ENCODE measurements at places on chromosomes 1 and 21.

DNA sequence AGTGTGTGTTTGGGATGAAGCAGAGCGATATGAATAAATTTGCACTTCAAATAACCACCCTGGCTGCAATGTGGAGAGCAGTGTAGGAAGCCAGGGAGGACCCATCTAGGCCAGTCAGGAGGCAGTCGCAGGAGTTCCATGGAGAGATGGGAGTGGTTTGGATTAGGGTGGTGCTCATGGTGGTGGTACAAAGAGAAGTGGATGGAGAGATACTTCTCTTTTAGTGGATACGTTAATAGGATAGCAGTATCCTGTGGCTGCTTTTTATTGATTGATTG, 58.2 kb downstream of the MAN1C1 start:
- DNase-seq, result no peak

DNA sequence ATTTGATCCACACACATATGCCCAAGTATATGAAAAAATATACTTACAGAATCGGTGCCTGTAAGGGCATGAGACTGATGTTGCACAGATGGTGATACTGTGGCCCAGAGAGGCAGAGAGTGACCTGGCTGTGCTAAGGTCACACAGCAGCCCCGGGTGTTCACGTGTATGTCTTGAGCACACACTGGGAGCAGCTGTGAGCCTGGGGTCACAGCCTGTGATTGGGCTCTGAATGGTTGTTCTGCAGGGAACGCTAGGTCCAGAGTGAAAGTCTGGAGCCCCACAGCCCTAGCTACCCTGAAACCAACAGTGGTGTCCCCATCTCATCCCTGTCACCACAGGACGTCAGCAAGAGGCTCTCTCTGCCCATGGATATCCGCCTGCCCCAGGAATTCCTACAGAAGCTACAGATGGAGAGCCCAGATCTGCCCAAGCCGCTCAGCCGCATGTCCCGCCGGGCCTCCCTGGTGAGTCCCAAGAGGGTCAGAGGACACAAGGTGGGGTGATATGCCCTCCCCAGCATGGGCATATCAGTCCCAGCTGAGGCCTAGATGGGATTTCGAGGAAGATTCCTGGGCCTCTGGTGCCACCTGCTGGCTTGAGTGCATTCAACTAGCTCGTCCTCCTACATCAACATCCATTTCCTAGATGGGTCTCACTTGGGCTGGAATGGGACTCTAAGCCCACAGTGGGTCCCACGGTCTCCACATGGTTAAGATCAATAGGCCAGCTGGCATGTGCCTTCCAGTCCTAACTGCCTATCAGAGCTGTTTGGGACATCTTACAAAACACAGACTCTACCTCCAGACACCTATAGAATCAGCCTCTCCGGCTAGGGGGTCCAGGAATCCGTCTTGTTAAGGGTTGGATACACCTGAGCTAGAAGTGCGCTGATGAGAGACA, 19.7 kb downstream of the CDK18 start:
- peak; percentile 98 for DNase-seq

DNA sequence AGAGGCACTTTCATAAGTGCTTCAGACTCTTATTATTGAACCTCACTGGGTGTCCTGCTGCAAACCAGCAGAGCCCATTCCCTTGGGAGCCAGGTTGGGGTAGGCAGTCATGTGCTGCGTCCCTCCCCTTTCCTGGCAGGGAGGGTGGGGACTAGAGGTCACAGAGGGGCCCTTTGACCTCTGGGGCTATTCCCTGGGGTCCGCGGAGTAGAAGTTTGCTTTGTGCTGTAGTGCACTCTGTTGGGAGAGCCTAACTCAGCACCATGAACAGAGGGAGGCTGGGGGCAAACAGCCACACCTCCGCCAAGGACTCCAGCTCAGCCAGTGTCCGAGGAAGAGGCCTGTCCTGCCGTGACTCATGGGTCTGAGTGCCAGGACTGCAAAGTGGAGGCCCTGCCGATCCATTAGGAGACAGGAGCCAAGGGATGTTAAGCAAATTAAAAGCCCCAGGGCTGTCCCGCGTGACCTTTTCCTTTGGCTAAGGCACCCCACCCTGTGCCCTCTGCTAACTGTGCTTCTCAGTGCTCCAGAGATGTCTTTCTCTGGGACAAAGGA, 3.0 kb upstream of the IGSF21 start:
- DNase-seq, result no peak

- no peak for DNase-seq
Measured at GRCh38 chr1:232441036-232441411, 188.9 kb downstream of the SIPA1L2 start.

- DNase-seq, result no peak
Measured at GRCh38 chr1:226371866-226372490, 35.9 kb downstream of the PARP1 start.

GRCh38 chr1:54956726-54957125, 23.7 kb upstream of the TMEM61 start:
- no peak for DNase-seq

DNA sequence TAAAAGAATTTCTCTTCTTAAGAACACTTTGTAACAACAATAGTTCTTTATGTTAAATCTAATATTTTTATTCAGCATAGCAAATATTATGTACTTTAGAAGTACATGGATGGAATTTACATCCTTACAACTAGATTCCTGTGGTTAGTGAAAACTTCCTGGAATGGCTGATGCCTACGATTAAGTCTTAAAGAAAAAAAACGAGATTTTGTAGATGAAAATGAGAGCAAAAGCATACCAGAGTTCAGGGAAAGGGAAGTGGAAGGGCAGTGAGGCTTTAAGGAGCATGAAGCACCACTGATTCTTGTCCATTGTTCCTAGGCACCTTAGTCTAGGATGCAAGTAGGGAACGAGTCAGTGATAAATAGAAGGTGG, 26.7 kb downstream of the CFH start:
- no peak for DNase-seq

DNA sequence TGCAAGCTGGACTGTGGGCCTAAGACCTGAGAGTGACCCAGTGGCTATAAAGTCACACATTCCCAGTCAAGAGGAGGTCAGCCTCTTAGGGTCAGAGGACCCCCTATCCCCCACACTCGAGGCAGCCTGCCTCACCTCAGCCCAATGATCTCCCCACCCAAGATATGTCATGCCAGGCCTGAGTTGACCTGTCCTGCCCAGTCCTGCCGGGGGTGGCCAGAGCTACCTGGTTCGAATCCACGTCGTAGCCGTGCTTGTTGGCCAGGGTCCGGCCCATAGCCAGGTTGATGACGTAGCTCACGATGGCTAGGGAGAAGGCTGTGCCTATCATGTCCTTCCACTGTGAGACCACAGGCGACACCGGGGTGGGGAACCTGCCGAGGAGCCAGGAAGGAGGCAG, 15.6 kb downstream of the SLC26A9 start:
- DNase-seq, result no peak

DNA sequence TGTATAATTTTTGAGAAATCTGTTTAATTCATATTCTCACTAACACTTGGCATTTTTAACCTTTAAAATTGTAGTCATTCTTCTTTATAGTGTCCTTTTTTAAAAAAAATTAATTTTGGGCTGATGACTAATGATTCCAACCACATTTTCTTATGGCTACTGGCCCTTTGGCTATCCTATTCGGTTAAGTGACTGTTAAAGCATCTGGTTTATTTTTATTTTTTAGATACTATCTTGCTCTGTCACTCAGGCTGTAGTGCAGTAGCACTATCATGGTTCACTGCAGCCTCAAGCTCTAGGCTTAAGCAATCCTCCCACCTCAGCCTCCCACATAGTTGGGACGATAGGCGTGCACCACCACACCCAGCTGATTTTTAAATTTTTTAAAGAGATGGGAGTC, 723.2 kb upstream of the CXADR start:
- DNase-seq, result no peak

GRCh38 chr1:117127795-117128194, 6.2 kb upstream of the TRIM45 start:
- DNase-seq, result no peak

DNA sequence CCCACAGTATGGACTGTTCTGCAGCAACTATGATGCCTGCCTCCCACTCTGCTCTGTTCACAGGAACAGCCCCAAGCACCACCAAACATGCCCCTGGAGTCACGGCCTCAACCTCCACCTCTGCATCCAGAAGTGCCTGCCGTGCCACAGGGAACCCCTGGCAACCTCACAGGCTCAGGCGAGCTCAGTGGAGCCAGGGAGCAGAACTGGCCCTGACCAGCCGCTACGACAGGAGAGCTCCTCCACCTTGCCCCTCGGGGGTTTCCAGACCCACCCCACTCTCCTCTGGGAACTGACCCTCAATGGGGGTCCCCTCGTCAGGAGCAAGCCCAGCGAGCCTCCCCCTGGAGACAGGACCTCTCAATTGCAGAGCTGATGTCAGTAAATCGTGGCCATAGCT, 13.0 kb downstream of the MRAP start:
- no peak for DNase-seq

DNA sequence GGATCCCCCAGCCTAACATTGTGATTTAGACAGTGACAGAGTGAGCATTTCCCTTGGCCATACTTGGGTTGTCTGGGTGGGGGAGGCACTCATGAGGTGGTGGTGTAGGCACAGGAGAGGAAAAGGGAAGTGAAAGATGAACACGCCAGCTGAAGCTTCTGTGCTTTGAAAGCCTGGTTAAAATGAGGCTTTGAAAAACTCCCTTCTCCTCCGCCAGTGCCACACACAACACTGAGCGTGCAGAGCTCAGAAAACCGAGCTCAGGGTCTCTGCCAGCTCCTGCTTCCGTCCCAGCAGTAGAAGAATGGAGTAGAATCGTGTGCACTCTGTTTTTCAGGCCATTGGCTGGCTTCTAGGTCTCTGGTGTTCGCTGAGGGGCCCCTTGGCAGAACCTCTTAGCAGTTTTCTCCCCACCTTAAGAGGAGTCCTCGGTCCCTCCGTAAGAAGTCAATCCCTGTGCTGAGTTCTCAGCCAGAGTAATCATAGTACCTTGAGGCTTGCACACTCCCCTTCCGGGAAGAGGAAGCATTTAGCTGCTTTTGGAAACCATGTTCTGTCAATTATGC, 12.9 kb downstream of the PLEKHM2 start:
- DNase-seq, result no peak

- DNase-seq, result no peak
Measured at GRCh38 chr1:151546011-151546925, 6.2 kb downstream of the TUFT1 start.

GRCh38 chr1:150596095-150596892, 16.9 kb upstream of the MCL1 start:
- DNase-seq, result no peak

- no peak for DNase-seq
Measured at GRCh38 chr1:45622524-45623394, 1.1 kb downstream of the CCDC17 start.

DNA sequence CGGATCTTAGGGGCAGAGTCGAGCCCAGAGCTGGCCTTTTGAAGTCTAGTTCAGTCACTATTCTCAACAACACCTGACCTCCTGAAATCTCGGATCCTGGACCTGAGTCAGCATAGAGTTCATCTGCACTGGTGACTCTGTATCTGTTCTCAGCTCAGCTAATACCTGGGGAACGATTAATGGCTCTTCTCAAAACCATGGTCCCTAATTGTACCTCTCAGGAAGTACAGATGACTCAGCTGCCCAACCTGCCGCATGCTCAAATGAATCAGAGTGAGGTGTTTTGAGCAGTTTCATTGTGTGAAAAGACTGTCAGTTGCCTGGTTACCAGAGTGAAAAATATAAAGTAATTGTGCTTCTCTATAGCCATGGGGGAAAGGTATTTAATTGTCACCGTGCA, 89.2 kb downstream of the SLC35F3 start:
- DNase-seq, result no peak

DNA sequence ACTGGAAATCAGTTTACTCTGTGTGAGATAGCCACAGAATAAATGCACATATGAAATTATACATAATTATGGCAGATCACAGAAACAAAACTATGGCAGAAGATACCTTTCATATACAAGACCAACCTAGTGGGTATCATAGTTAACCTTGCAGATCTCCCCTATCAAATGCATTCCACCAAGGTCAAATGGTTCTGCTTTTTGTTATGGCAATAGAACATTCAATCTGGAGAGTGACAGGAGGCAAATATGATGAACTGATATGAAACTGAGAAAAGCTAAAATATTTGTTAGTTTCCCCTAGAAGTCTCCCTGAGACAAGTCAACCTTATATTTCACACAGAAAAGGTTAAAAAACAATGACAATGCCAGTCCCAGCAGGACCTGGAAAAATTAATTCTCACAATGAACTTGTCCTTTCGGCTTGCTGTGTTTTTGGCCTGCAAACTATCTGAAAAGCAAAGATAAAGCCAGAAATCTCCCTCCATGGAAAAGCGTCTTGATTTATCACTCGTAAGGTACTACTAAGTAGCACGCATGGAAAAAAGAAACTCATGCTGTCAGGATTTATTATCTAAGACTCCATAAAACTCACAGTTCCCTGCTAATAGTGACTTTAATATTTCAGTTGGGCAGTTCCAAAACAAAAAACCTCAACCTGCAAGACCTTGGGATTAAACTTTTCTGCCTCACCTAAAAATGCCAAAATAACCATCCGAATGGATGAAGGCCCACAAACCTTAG, 174.3 kb downstream of the TGFBR3 start:
- no peak for DNase-seq

DNA sequence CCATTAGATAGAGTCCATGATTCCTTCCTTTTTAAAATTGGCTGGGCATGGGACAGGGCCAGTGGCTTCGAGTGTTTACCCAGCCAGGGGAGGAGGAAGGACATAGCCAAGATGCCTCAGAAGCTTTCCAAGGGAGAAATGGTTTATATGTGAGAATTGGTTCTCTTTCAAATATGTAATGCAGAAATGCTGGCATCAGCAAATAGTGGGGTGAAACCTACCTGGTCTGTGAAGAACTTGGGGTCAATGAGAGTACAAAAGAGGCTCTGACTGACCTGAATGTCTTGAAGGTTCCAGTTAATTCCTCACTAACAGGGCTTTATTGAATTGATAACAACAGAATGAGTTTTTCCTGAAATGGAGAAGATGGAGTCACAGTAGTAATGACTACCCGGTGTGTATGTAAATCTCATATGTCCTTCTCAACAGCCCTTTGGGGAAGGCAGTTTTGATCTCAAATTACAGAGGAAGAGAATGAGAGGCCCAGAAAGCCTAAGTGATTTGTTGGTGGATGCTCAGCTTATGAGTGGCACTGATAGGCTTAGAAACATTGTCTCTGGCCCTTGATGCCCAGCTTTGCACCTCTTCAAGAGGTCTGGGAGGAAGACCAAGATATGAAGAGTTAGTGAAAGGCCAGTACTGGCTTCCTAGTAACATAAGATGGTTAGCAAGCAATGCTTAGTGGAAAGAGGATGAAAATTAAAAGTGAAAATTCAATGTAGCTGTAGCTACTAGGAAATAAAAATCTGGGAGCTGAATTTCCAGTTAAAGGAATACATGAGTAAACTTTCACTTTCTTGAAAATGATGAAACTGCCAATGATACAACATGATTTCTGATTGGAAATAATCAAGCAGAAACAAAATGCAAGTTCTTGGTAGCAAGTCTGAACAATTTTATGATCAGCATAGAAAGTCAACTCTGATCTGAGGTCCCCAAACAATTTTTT, 2.7 kb downstream of the ATF3 start:
- DNase-seq, result no peak

- no peak for DNase-seq
Measured at GRCh38 chr21:44414291-44415072, 40.8 kb upstream of the LRRC3 start.

Measured in D721Med (cell line).